AG10803 (cell line): ENCODE measurements at places on chromosomes 1 and 21.

- DNase-seq, result no peak
These were observed 35.9 kb upstream of the HMGN1 start for GRCh38 chr21:39384674-39385298.

DNA sequence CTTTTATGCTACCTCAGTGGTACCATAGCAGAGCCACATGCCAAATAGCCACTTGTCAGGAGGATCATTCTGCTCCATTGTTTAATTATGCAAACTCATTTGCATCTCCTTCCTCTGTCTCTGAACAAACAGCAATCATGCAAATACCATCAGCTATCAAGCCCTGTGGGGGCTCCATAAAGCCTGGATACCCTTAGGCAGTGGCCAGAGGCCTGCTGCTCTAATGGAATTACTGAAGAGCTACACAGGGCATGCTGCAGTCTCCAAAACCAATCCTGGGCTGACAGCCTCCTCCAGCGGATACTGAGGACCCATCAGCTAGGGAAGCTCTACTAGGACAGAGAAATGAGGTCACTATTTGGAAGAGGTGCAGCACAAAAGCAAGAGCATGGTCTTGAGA, 376.3 kb downstream of the KCNH1 start:
- DNase-seq, result no peak

GRCh38 chr1:26811057-26811456, 15.4 kb upstream of the ZDHHC18 start:
- DNase-seq, result no peak

- no peak for DNase-seq
These were observed 66.1 kb downstream of the UBE2U start for GRCh38 chr1:64269558-64269884.

- no peak for DNase-seq
These were observed 8.4 kb downstream of the KCNQ4 start for GRCh38 chr1:40792036-40792435.

GRCh38 chr1:113291777-113292602, 98.3 kb upstream of the MAGI3 start:
- DNase-seq, result no peak

GRCh38 chr1:206079135-206079534, 26.2 kb downstream of the RHEX start:
- DNase-seq, result no peak

GRCh38 chr1:7263021-7263960, 478.0 kb downstream of the CAMTA1 start:
- peak; percentile 22 for DNase-seq

- no peak for DNase-seq
These were observed 11.2 kb downstream of the MKNK1 start for GRCh38 chr1:46592823-46593222.
